ENCODE measurements at places on chromosomes 6 and 20.

DNA sequence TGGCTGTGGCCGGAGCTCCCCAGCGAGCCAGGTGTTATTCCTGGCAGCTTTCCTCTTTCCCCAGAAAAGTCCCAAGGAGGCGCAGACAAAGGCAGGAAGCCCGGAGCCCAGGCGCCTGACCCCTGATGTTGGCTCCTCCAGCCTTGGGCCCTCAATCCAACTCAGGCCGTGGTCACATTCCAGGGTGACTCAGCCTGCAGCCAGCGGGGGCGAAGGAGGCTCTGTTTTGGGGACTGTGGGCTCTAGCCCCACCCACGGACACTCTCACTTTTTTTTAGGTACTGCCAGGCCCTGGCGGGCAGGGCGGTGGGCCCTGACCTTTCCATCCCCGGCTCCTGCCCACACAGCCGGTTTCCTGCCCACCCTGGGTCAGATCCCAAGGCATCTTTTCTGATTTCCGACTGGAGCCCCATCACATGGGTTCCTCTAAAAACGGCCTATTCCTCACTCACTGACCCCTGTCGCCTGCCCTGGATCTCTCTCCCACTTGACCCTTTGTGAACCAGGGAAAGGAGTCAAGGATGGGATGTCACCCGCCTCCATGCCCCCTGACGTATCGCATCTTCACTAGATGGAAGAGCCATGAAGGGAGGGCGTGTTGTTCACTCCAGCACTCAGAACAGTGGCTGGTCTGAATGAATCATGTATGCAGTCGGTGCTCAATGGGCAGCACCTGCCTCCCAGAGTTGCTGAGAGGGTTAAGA is 5.5 kb downstream of the PTGIS start:
- no peak for DNase-seq

GRCh38 chr6:112433457-112433856 is 86.3 kb downstream of the RFPL4B start:
- DNase-seq: no peak

- DNase-seq: no peak
Observed at GRCh38 chr6:151110576-151110905, 129.2 kb upstream of the AKAP12 start.

DNA sequence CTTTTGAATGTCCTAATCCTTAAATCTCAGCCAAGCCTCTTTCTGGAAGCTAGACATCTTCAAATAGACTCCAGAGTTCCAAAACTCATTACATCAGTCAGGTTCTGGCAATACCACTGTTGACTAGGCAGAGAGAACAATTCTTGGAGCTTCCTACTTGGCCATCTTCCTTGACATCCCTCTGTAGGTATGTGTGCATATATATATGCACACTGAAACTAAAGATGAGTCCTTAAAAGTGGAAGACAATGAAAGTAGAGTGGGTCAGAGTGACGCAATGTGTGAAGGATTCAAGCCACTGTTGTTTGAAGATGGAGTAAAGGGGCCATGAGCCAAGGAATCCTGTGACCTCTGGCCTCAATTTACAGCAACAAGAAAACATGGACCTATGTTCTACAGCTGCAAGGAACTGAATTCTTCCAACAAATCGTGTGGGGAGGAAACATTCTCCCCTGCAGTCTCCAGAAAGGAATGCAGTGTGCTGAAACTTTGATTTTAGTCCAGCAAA is 18.7 kb upstream of the DUSP22 start:
- no peak for DNase-seq

- peak; percentile 35 for DNase-seq
Observed at GRCh38 chr6:125259354-125259736, 42.4 kb downstream of the HDDC2 start.

GRCh38 chr6:63661769-63662168 is 26.2 kb downstream of the PHF3 start:
- no peak for DNase-seq

DNA sequence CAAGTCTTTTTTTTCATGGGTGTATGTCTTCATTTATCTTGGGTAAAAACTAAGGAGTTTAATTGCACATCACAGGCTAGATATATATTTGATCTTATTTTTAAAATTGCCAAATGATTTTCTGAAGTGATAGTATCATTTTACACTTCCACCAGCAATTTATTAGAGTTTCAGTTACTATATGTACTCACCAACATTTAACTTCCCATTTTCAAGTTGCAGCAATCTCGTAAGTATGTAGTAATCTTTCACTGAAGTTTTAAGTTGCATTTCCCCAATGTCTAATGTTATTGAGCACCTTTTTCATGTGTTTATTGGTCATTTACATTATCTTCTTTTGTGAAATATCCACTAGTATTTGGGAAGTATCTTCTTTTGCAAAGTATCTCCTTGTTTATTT is 277.4 kb upstream of the CNR1 start:
- peak; percentile 67 for DNase-seq

DNA sequence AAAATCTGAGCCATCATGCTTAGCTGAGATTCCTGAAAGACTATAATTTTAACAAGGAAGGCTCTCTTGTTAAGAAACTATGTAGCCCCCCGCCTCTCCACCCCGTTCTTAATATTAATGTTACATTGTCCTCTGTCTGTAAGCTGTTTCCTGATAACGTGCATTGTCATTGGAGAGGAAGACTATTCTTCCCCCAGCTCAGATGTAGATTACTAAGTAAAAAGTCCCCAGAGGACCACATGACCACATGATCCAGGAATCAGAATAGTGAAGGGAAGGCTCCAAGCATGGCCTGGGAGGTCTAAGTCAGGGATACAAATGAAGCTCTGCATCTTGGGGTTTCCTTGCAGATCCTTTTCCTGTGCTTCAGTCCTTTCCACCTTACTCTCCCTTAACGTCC is 106.4 kb downstream of the JARID2 start:
- DNase-seq: peak; percentile 76

- no peak for DNase-seq
Observed at GRCh38 chr6:114407426-114408035, 64.7 kb upstream of the HS3ST5 start.

GRCh38 chr6:109701774-109702173 is 10.7 kb downstream of the FIG4 start:
- DNase-seq: peak; percentile 79
